ENCODE measurements at places on chromosomes 6 and 20. TPM values are rescaled to one million over a fixed set of nuclear protein-coding genes. Genes with fewer than 3 reads are reported as not detected.

- H3K36me3 ChIP-seq: no peaks in the 10 kb centered on the region
- H3K27ac ChIP-seq: peak overlapping the region; percentile 3
- no peak for DNase-seq
- no peaks in the 10 kb centered on the region for H3K27me3 ChIP-seq
- H3K4me1 ChIP-seq: peaks cover 48% of the 10 kb centered on the region
These were observed 37.7 kb downstream of the FOXO3 start for GRCh38 chr6:108598305-108598863.

GRCh38 chr6:153392156-153392555 lies 261.1 kb upstream of the RGS17 start:
- H3K4me1 ChIP-seq: no peaks in the 10 kb centered on the region
- no peak overlapping the region for H3K27ac ChIP-seq
- H3K4me3 ChIP-seq: no peak overlapping the region
- peaks cover 1% of the 10 kb centered on the region for H3K27me3 ChIP-seq
- DNase-seq: no peak
- H3K36me3 ChIP-seq: no peaks in the 10 kb centered on the region

DNA sequence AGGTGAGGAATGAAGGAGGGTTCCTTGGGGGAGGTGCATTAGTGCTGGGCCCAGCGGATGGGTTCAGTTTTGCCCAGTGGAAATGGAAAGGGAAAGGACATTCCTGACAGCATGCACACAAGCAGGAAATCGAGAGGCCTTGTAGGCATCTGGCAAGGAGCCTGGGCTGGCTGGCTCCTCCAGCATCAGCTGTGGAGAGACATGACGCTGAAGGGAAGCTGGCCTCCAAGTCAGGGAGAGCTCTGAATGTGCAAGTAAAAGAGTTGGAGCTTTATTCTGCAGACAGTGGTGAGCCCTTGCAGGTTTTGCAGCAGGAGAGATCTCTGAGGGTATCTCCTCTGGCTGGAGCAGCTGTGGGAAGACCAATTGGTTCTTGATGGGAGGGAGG lies 154.3 kb downstream of the MRPL14 start:
- no peak for DNase-seq
- no peak overlapping the region for H3K4me3 ChIP-seq
- H3K4me1 ChIP-seq: peaks cover 9% of the 10 kb centered on the region
- H3K27me3 ChIP-seq: peaks cover 13% of the 10 kb centered on the region
- H3K27ac ChIP-seq: no peak overlapping the region
- no peaks in the 10 kb centered on the region for H3K36me3 ChIP-seq

- DNase-seq: no peak
- peaks cover 39% of the 10 kb centered on the region for H3K36me3 ChIP-seq
- peaks cover 12% of the 10 kb centered on the region for H3K4me1 ChIP-seq
- H3K4me3 ChIP-seq: no peak overlapping the region
These were observed 79.5 kb downstream of the ZMYND8 start for GRCh38 chr20:47276851-47277534.

GRCh38 chr20:49631061-49631716 lies 63.3 kb upstream of the PTGIS start:
- no peaks in the 10 kb centered on the region for H3K27me3 ChIP-seq
- H3K4me3 ChIP-seq: no peak overlapping the region
- peaks cover 14% of the 10 kb centered on the region for H3K36me3 ChIP-seq
- H3K4me1 ChIP-seq: peaks cover 22% of the 10 kb centered on the region
- peak overlapping the region; percentile 68 for H3K27ac ChIP-seq
- DNase-seq: no peak

GRCh38 chr6:5094327-5094726 lies 9.2 kb downstream of the PPP1R3G start:
- no peak overlapping the region for H3K4me3 ChIP-seq
- no peaks in the 10 kb centered on the region for H3K36me3 ChIP-seq
- DNase-seq: no peak
- peaks cover 2% of the 10 kb centered on the region for H3K27me3 ChIP-seq

GRCh38 chr6:282867-283416 lies 9.3 kb upstream of the DUSP22 start:
- H3K36me3 ChIP-seq: peaks cover 30% of the 10 kb centered on the region
- peaks cover 3% of the 10 kb centered on the region for H3K27me3 ChIP-seq
- peaks cover 10% of the 10 kb centered on the region for H3K4me1 ChIP-seq
- H3K4me3 ChIP-seq: no peak overlapping the region
- H3K27ac ChIP-seq: no peak overlapping the region

- DNase-seq: no peak
- no peak overlapping the region for H3K4me3 ChIP-seq
- peaks cover 44% of the 10 kb centered on the region for H3K4me1 ChIP-seq
- peaks cover 4% of the 10 kb centered on the region for H3K27me3 ChIP-seq
- no peak overlapping the region for H3K27ac ChIP-seq
These were observed 54.6 kb downstream of the PPARD start for GRCh38 chr6:35396991-35397390.

GRCh38 chr6:84448331-84448730 lies 220.9 kb upstream of the CEP162 start:
- no peaks in the 10 kb centered on the region for H3K36me3 ChIP-seq
- H3K4me1 ChIP-seq: no peaks in the 10 kb centered on the region
- no peak for DNase-seq

DNA sequence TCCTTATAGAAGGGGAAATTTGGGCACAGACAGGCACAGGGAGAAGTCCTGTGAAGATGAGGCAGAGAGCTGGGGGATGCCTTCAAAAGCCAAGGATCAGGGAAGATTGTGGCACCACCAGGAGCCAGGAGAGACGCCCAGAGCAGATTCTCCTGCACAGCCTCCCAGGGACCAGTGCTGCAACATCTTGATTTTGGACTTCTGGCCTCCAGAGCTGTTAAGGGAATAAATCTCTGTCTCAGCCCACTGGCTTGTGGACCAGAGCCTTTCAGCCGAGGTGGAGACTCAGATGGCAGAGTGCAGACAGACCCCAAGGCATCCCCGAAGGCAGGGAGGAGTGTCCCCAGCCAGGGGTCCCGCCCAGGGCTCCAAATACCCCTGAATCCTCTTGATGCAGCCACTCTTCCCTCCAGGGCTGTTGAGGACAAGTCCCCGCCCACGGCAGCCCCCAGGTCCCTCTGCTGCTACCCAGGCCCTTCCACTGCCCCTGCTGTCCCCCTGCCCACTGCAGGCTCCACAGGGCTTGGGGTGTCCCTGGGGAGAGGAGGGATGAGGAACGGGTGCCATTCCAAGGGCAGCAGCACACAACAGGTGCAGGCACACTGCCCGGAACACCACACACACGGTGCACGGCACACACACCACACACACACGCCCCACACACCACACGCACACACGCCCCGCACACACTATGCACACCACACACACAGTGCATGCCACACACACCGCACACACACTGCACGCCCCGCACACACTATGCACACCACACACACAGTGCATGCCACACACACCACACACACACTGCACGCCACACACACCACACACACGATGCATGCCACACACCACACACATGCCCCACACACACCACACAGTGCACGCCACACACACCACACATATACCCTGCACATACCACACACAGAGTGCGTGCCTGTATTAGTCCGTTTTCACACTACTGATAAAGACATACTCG lies 311.4 kb downstream of the TAF4 start:
- no peak for DNase-seq
- no peaks in the 10 kb centered on the region for H3K36me3 ChIP-seq

GRCh38 chr6:83182114-83182513 lies 11.0 kb downstream of the PGM3 start:
- peaks cover 37% of the 10 kb centered on the region for H3K36me3 ChIP-seq
- H3K27ac ChIP-seq: no peak overlapping the region
- H3K27me3 ChIP-seq: no peaks in the 10 kb centered on the region

GRCh38 chr20:63854766-63855362 lies 6.4 kb upstream of the ABHD16B start:
- DNase-seq: no peak
- H3K27me3 ChIP-seq: peaks cover 13% of the 10 kb centered on the region
- H3K36me3 ChIP-seq: no peaks in the 10 kb centered on the region
- H3K4me3 ChIP-seq: no peak overlapping the region
- H3K27ac ChIP-seq: no peak overlapping the region

GRCh38 chr6:163637524-163637923 lies 223.0 kb downstream of the QKI start:
- H3K27me3 ChIP-seq: peaks cover 3% of the 10 kb centered on the region
- no peak overlapping the region for H3K27ac ChIP-seq
- DNase-seq: no peak
- no peaks in the 10 kb centered on the region for H3K4me1 ChIP-seq

GRCh38 chr6:119148825-119149525 lies 70.5 kb upstream of the FAM184A start:
- no peak overlapping the region for H3K4me3 ChIP-seq
- no peak overlapping the region for H3K27ac ChIP-seq
- peaks cover 26% of the 10 kb centered on the region for H3K4me1 ChIP-seq
- no peak for DNase-seq
- H3K36me3 ChIP-seq: no peaks in the 10 kb centered on the region

DNA sequence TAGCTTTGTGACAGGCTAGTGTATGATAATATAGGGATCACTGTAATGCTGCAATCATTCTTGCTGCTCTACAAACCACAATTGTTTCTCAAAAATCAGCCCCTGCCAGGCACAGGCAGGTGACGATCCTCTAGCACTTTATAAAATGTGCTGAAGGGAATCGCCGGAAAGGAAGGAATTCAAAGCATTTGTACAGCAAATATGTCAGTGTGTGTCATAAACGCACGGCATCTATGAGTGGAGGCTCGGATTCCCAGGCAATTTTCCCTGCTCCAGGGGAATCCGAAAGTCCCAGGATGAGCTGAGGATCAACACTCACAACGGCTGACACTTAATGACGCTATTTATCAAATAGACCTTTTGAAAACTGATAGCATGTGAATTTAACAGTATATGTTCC lies 1.4 kb downstream of the PHACTR1 start:
- no peak overlapping the region for H3K4me3 ChIP-seq
- no peaks in the 10 kb centered on the region for H3K27me3 ChIP-seq
- H3K27ac ChIP-seq: no peak overlapping the region
- no peak for DNase-seq
- no peaks in the 10 kb centered on the region for H3K36me3 ChIP-seq
- no peaks in the 10 kb centered on the region for H3K4me1 ChIP-seq

- H3K4me3 ChIP-seq: no peak overlapping the region
- H3K27me3 ChIP-seq: peaks cover 5% of the 10 kb centered on the region
- no peak overlapping the region for H3K27ac ChIP-seq
- peaks cover 20% of the 10 kb centered on the region for H3K4me1 ChIP-seq
These were observed 168.9 kb downstream of the ADGB start for GRCh38 chr6:146767632-146768031.

DNA sequence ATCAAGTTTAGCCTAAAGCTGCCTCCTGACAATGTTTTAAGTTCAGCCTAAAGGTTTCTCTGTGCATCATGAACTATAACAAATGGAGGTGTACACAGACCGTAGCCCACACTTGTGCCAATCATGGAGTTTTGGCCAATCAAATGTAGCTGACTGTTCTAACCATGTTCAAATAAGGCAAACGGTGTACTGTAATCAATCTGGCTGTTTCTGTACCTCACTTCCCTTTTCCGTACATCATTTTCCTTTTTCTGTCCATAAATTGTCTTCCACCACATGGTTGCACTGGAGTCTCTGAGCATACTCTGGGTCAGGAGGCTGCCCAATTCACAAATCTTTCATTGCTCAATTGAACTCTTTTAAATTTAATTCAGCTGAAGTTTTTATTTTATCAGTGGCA lies 132.2 kb upstream of the UST start:
- H3K27ac ChIP-seq: no peak overlapping the region
- H3K36me3 ChIP-seq: no peaks in the 10 kb centered on the region

- no peaks in the 10 kb centered on the region for H3K36me3 ChIP-seq
- H3K4me3 ChIP-seq: no peak overlapping the region
- DNase-seq: no peak
- H3K27me3 ChIP-seq: no peaks in the 10 kb centered on the region
- no peak overlapping the region for H3K27ac ChIP-seq
- H3K4me1 ChIP-seq: no peaks in the 10 kb centered on the region
These were observed 320.8 kb downstream of the TAF4 start for GRCh38 chr20:61744691-61745396.

DNA sequence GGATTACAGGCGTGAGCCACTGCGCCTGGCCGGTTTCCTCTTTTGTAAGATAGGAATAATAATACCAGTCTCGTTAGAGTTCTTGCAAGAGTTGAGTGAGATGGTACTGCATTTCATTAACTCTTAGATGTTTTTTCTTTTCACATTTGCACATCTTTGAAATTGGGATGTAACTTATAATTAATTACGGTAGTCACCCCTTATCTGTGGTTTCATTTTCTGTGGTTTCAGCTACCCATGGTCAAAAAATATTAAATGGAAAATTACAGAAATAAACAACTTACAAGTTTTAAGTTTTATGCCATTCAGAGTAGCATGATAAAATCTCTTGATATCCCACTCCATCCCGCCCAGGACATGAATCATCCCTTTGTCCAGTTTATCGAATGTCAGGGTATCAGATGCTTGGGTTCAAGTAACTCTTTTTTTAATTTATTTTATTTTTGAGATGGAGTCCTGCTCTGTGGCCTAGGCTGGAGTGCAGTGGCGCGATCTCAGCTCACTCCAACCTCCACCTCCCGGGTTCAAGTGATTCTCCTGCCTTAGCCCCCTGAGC lies 15.4 kb downstream of the PTK7 start:
- no peaks in the 10 kb centered on the region for H3K36me3 ChIP-seq
- H3K4me3 ChIP-seq: no peak overlapping the region
- no peak for DNase-seq
- no peaks in the 10 kb centered on the region for H3K27me3 ChIP-seq

GRCh38 chr6:76509397-76509796 lies 436.9 kb upstream of the IMPG1 start:
- H3K27me3 ChIP-seq: no peaks in the 10 kb centered on the region
- H3K36me3 ChIP-seq: no peaks in the 10 kb centered on the region
- H3K27ac ChIP-seq: no peak overlapping the region
- no peak for DNase-seq
- H3K4me1 ChIP-seq: no peaks in the 10 kb centered on the region

- peaks cover 13% of the 10 kb centered on the region for H3K27me3 ChIP-seq
- no peak for DNase-seq
- H3K36me3 ChIP-seq: no peaks in the 10 kb centered on the region
- no peak overlapping the region for H3K27ac ChIP-seq
- no peaks in the 10 kb centered on the region for H3K4me1 ChIP-seq
- H3K4me3 ChIP-seq: no peak overlapping the region
These were observed 1.1 kb downstream of the SLPI start for GRCh38 chr20:45253261-45253660.

DNA sequence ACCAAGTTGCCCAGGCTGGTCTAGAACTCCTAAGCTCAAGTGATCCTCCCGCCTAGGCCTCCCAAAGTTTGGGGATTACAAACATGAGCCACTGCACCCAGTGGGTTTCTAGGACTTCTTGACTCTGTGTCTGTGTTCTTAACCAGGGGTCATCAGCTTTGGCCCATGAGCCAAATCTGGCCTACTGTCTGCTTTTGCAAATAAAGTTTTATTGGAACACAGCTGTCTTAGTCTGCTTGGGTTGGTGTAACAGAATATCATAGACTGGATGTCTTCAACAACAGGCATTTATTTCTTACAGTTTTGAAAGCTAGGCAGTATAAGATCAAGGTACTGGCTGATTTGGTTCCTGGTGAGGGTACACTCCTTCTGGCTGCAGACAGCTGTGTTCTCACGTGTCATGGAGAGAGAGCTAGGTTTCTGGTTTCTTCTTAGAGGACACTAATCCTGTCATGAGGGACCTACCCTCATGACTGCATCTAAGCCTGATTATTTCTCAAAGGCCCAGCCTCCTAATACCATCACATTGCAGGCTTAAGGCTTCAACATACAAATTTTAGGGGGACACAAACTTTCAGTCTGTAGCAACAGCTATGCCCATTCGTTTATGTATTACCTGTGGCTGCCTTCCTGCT lies 23.3 kb downstream of the ARFGEF2 start:
- peaks cover 9% of the 10 kb centered on the region for H3K36me3 ChIP-seq
- H3K27ac ChIP-seq: no peak overlapping the region
- H3K4me3 ChIP-seq: no peak overlapping the region
- H3K27me3 ChIP-seq: no peaks in the 10 kb centered on the region

Gene PNLDC1
- not detected for polyA plus RNA-seq

Gene LTA
- polyA plus RNA-seq: 1.4 TPM

Gene MRAP2
- not detected for polyA plus RNA-seq

Gene HLA-DRB1
- polyA plus RNA-seq: 45.8 TPM

Gene FAM50B
- polyA plus RNA-seq: 4.2 TPM

Gene OSBPL2
- polyA plus RNA-seq: 24.5 TPM

Gene MYH7B
- not detected for polyA plus RNA-seq

Gene PACRG
- not detected for polyA plus RNA-seq
